Stimulated activated CD4-positive, alpha-beta T cell treated with anti-CD3 and anti-CD28 coated beads, Interleukin-12 subunit alpha, Interleukin-12 subunit beta, amount 100 ng/mL, for 24 hours (primary cell): ENCODE measurements at places on chromosomes 16 and 17.

- DNase-seq, result no peak
These were observed 679.5 kb downstream of the KCNJ2 start for GRCh38 chr17:70848785-70849184.

GRCh38 chr17:728911-729310, 3.5 kb upstream of the TLCD3A start:
- no peak for DNase-seq

DNA sequence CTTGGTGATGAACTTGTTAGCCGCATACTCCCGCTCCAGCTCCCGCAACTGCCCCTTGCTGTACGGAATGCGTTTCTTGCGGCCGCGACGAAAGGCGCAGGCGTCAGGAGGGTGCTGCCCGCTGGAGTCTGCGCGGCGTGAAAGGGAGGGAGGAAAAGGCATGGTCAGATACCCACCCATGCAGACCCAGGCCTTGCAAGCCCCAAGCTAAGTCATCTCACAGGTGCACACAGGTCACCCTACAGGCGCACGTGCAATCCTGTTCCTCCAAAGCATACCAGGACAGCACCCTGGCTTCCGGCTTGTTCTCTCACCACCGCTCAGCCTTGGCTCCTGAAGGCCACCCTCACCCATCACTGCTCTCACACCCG, 1.6 kb downstream of the HOXB13 start:
- no peak for DNase-seq

DNA sequence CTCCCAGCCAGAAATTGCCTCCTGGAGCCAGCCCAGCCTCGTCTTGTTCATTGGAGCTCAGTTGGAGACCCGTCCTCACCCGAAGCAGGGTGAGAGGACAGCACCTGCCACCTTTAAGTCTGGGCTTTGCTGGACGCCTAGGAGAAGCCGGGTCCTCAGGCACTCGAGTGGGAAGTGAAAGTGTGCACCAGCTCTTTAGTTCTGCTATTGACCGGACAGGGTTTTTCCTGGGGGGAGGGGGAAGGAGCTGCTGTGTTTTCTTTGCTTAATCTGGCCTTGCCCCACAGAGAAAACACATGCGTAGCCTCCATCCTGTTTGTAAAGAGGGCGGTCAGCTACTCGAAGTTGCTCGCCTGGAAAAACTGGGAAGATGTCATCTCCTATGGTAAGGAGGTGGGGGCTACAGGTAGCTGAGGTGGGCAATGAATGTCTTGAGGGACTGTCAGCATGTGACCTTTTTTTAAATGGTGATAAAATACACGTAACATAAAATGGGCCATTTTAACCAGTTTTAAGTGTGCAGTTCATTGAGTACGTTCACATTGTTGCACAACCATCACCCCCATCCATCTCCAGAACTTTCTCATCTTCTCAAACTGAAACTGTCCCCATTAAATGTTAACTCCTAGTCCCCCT, 34.4 kb downstream of the CMIP start:
- no peak for DNase-seq

- DNase-seq, result no peak
These were observed 162.5 kb upstream of the CNTNAP4 start for GRCh38 chr16:76114681-76115080.

DNA sequence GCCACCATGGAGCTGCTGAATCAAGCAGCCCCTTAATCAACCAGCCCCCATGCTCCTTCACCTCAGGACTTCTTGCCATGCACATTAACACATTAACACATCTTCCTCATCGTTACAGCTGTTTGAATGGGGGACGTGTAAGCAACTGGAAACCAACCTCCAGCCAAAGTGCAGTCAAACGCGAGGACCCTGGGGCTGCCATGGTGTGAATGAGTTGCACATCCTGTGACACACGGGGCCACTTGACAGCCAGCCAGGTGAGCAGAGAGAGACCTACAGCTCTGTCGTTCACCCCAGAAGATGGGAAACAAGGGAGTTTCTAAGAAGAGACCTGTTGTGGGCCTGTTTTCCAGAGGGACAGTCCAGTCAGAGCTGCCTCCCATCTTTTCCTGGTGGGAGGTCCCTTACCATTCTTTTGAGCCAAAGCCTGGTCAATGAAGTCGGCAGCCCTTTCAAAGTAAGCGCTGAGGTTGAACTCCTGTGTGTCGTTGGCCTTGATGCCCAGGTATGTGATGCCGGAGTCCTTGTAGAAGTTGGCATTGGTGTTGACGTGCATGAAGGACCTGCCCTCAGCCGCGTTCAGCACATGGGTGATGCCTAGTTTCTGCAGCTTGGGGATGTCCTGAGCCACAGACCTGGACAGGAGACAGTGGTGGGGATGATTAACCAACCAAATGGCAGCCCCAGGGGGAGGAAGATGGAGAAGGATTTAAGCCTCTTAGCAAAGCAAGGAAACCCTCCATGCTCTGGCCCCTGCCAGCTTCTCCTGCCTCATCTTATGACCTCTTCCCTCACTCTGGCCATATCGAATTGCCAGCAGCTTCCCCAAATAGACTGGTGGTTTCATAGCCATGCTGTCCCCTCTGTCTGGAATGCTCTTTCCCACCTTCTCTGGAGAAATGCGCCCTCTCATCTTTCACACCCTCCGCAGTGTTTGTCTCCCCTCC, 4.2 kb downstream of the DUSP3 start:
- DNase-seq, result no peak

DNA sequence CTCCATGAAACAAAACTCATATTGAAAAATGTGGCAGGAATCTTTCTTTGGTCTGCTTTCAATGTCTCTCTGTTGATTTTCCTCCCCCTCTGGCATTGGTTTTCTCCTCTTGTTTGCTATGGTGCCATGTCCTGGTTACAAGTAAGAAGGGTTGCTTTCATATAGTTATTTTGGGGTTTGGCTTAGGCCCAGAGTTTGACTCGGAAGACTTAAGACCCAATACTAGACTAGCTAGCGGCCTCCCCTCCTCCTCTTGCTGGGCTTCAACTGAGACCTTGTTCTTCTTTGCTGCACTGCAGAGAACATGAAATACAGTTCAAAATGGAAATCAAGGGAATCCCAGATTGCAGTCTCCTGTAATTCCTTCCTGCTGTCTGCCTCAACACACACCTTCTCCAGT, 30.0 kb upstream of the CLEC18A start:
- no peak for DNase-seq

GRCh38 chr17:80163336-80163735, 6.5 kb upstream of the CARD14 start:
- DNase-seq, result no peak

DNA sequence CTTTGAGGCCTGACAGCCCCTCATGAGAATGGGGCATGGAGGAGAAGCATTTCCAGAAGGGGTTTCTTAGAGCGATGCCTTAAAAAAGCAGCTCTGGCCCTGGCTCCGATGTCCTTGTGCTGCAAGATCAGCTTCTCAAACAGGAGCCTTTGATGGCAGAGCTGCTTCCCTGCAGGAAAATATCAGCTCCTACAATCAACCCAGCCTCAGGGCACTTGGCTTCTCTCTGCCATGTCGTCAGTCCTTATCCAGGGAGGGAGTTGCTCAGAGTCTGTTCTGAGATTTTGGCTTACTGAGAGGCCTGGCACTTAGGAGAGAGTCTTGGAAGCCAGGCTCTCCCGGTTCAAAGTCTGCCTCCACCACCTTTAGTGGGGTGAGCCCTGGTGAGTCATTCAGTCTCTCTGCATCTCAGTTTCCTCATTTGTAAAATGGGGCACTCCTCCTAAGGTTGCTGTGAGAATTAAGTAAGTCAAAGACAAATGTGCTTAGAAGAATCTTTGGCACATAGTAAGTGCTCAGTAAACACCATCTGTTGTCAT, 184.4 kb downstream of the HAPSTR1 start:
- no peak for DNase-seq

- DNase-seq, result no peak
These were observed 111.2 kb downstream of the ANKRD11 start for GRCh38 chr16:89378947-89379771.

DNA sequence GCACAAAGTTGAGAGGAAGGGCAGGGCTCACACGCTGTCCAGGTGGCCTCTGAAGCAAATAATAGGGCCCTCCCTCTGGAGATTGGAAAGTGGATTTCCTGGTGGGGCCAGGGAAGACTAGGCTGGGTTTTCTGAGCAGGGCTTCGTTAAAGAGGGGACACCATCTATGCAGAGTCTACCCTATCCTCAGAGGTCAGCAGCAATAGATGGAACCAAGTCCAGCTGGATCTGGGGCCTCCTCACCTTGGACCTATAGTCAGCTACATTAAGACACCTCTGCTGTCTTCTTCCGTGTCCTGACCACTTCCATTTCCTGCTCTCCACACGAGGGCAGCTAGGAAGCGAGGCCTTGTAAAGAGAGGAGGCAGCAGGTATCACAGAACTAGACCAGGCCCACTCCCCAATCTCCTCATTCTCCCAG, 14.7 kb upstream of the ST6GALNAC1 start:
- DNase-seq, result no peak

DNA sequence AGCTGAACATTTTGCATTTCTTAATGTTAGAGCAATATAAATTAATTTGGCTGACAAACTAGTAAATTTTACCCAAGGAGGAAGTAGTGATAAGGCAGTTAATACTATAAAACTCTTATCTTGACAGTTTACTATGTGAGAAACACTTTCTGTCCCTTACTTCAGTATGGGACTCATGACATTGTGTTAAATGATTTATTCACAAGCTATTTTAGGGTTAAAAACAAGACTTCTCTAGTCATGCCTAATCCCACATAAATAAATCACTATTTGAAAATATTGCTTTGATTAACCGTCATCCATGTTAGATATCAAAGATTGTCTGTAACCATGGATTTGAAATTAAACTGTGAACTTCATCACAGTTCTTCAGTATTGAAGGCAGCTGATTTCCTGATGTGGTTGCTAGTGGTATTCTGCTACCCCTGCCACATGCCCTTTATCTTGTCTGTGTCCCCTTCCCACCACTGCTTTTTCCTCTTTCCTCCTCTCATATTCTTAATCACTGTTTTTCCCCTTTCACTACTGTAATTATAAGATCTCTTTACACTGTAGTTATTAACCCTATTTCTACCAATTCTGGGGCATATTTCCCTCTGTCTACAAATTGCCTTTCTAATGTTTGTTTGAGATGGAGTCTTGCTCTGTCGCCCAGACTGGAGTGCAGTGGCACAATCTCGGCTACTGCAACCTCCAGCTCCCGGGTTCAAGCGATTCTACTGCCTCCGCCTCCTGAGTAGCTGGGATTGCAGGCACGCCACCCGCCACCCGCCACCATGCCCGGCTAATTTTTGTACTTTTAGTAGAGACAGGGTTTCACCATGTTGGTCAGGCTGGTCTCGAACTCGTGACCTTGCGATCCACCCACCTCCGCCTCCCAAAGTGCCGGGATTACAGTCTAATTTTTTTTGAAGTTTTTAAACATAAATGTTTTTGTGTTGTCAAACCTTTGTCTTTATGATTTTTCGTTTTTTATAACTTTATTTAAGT, 95.6 kb downstream of the STXBP4 start:
- DNase-seq, result no peak

DNA sequence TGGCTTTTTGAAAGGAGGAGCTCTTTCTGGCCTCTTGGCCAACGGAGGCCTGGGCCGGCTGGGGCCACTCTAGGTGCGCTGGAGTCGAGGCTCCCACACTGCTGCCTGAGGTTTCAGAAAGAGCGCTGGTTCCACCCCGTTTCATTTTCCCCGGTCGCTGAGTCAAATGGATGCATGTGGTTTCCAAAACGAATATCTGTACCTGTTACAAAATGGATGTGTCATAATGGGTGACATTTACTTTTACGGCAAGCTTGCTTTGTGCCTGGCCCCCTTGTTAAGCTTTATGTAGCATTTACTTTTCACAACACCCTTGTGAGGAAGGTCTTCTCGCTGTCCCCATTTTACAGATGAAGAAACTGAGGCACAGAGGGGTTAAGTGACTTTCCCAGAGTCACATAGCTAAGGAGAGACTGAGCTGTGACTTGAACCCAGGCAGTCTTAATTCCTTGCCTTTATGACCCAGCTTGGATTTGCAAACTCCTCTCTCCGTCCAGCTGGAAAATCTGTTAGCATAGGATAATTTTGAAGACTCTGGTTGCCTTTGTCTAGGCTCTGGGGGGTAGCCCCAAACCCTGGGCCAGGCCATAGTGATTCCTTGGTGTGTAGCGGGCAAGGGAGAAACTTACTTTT, 10.6 kb downstream of the KSR1 start:
- DNase-seq, result peak; percentile 74

DNA sequence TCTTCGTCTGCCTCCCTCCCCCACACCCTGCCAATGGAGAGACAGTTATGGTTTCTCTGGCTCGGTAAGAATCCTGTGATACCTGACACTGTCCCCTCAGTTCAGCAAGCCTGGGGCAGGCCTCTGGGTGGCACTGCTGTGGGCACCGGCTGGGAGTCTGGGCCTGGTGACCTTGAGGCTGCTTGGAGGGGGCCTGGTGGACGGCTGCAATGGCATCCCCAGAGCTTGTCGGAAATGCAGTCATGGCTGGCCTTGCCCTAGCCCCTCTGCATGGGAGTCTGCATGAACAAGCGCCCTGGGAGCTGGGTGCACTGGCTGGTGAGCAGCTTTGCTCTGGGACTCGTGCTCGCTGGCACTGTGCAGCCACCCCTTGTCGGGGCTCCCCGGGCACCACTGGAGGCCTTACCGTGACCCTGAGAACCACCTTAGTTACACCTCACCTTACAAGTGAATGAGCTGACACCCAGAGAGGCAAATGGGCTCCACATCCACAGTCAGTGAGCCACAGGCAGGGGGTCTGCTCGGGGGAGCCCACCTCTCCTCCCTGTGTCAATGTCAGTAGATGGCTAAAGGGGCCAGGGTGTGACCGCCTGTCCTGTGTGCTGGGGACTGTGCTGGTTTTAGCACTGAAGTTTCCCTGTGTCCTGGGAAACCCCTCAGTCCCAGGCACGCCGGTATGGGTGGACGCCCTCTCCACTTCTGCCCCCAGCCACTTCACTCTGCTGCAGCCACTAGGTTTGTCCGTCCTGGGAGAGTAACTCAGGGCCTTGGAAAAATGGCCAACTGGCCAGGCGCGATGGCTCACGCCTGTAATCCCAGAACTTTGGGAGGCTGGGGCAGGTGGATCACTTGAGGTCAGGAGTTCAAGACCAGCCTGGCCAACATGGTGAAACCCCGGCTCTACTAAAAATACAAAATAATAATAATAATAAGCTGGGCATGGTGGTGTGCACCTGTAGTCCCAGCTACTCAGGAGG, 1.4 kb downstream of the LGALS3BP start:
- no peak for DNase-seq
